ENCODE measurements at places on chromosomes 2 and 18.

- DNase-seq = no peak
Observed at GRCh38 chr2:117330641-117331040, 483.9 kb upstream of the DDX18 start.

- no peak for DNase-seq
Observed at GRCh38 chr2:112947374-112947773, 30.4 kb upstream of the IL36G start.

- no peak for DNase-seq
Observed at GRCh38 chr2:74648009-74648443, at the start of gene M1AP. Gene M1AP (minus strand): TSS chr2:74648330. CDS start chr2:74640275, 8,055 bp downstream.

- no peak for DNase-seq
Observed at GRCh38 chr2:71326968-71327367, 4.6 kb upstream of the ZNF638 start.

DNA sequence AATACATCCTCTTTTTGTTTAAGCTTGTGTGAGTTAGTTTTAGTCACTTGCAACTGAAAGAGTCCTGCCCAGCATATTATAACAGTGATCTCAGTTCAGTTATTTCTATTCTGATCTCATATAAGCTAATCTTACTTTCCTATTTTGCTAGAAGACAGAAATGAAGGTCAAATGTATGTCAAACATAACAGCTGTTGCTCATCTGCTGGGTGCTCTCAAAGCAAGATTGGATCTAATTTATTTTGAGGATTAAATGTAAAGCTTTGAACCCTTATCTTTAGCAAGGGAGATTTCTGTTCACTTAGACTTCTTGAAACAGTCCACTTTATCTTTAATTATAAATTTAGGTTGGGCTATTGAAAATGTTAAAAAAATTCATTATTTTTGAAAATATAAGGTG, 31.2 kb downstream of the CRYGD start:
- DNase-seq = no peak

- DNase-seq = no peak
Observed at GRCh38 chr2:159497256-159497655, 119.1 kb downstream of the BAZ2B start.

- DNase-seq = no peak
Observed at GRCh38 chr2:52428224-52428623, 1339.4 kb upstream of the CHAC2 start.

DNA sequence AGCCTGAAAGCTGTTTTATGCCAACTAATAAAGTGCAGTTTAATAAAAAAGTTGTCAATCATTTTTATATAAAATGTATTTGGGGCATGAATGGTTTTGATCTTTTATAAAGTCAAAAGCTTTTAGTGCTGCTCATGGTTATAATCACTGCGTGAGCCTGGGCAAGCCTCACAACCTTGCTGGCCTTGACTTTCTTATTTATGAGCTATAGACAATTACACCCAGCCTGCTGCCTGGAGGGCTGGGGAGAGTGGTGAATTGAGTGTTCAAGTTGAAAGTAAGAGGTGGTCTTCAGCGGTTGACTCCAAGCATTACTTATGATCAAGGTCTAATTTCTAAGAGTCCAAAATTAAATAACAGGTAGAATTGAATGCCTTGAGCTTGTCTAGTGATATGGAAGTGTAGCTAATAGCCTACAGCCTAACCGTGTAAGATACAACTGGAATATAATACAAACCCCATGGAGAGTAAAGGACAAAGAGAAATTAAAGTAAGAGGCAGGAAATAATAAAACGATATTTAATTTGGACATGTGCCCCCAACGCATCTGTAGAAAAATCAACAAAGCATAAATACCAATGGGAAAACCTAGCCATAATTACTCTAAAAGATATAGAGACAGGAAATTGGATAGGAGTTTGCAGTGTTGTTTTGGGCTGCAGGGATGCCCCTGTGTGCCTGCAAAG, 106.0 kb upstream of the CYP1B1 start:
- no peak for DNase-seq

GRCh38 chr2:46937471-46937901, 21.9 kb upstream of the MCFD2 start:
- DNase-seq = no peak

DNA sequence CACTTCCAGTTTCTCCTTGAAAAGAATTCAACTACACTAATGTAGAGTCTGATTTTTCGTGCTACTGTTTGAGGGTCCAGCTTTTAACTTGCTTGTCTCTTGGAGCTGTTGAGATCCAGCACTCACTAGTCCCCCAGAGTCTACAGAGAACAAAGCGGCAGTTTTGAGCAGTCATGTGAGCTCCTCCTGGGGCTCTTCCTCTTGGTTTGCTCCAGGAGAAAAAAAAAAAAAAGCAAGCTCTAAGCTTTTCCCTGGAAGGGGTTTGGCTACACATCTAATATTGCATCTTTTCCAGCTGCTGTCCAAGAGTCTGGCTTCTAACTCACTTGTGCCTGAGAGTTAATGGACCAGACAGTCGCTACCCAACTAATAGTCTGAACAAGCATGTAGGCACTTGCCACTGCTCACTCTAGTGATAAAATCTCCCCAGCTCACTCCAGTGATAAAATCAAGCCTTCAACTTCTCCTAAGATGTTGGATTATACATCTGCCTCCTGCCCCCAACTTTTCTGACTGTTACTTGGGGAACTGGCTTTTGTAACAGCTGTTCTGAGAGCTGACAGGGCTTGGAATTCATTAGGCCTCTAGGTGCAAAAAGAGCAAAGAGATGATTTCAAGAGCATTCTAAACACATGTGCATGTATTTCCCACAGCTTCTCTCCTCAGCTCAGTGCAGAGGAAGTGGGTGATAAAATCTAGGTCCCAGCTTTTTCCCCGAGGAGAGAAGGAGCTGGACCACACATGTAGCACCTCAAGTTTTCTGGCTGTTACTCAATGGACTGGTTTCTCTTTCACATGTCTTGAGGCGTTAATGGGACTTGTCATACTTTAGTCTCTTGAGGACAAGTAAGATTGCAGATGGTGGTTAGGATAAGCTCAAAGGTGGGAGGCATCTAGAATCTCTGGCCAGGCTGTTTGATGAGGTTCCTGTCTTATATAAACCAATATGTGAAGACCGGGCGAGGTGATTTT, 750.5 kb downstream of the LRP1B start:
- DNase-seq = no peak

GRCh38 chr2:142786918-142787702, 90.4 kb upstream of the KYNU start:
- DNase-seq = no peak

- no peak for DNase-seq
Observed at GRCh38 chr2:229728370-229728769, 14.0 kb upstream of the DNER start.

- no peak for DNase-seq
Observed at GRCh38 chr2:217739741-217740140, 263.1 kb downstream of the TNS1 start.

- DNase-seq = no peak
Observed at GRCh38 chr2:234595829-234596228, 98.9 kb upstream of the ARL4C start.

DNA sequence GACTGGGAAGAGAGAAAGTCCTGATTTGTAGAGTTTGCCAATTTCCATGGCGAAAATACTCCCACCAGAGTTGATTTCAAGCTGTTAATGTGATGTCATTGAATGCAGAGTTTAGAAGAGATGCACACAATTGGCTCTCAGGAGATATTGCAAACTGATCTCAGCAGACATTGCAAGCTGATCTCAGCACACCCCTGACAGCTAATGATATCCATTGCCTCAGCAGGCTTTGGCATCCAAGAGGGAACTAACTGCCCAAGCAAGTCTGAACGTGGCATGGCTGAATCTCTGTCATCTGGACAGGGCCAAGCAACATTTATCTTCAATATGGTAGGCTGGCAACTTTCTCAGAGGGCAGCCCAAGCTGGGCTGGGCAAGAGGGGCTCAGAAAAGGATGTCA, 78.4 kb upstream of the CYP1B1 start:
- DNase-seq = no peak

DNA sequence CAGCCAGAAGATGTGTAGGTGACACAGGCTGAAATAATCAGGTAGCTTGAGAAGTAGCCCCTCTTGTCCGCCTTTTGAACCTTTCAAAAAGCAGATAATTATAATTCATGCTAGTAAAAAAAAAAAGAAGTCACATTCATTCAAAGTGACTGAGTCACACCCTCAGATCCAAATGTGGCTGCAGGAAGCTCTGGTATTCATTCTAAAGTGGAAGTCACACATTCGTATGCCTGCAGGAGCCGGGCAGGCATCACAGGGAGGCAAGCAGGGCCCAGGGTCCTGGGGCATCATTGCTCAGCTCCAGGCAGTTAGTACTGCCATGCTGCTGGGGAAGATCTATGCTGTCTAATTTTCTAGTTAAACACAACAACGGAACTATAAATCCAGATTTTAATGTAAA, 21.7 kb upstream of the RAB11FIP5 start:
- no peak for DNase-seq

DNA sequence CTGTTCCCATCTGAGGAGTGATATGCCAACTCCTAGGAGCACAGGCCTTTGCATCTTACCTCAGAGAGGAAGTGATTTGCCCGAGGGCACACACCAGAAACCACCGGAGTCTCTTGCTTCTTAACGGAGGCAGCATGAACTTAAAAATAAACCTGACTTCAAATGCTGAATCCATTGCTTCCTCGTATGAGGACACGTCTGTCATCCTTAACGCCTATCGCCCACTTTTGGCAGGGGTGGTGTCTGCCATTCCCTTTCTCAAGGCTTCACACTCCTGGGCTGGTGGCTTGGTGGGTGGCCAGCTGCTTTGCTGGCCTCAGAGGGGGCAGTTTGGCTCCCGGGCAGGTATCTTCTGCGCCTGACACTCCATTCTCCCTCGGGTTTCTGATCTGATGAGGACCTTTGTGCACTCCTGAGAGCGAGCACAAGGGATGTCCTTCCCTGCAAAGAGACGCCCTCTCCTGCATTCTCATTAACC, 1.1 kb upstream of the PREB start:
- DNase-seq = peak; percentile 34

DNA sequence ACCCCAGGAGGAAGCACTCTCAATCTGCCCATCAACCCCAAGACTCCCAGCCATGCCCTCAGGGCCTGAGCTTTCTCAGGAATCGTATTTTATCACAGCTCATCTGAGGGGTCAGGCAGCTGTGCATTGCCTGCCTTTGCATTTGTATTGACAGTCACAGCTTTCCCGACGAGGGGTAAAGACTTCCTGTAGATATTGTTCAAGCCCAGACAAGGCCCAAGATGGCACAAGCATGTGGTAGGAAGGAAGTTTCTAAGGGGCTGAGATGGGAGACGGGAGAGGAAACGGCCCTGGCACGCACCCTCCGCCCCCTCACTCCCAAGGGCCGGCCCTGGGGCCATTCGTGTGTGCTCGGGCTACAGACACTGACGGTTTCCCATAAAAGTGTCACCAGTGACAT, 34.2 kb upstream of the PRLH start:
- no peak for DNase-seq

DNA sequence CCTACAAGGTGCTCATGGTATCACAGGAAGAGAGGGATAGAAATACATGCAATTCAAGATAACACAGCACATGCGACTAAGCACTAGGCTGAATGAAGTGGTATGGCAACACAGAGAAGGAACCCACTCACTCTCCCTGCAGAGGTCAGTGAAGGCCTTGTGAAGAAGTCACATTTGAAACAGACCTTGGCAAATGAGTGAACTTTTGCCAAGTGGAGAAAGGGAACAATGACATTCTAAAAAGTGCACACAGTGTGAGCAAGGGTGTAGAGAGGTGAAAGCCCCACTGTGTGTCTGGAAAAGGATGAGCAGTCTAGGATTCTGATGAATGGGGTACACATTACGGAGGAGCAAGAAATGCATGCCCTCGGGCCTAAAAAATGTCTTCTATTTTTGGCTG, 23.3 kb downstream of the KLF7 start:
- DNase-seq = no peak

DNA sequence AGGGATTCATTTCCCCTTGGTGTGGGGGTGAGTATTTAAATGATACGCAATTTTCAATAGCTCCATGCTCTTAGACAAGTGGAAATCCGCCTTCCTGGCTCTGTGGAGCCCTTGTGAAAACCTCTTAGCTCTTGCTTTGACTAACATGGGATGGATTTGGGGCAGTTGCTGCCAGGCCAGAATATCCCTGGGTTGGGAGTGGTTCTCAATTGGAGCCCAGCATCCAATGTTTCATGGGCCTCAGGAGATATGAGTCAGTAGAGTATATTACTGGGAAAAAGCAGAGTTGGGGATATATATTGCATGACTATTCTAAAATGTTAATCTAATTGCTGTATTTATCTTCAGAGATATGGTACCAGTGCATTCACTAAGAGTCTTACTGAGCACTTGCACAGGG, 104.4 kb upstream of the IL1R2 start:
- no peak for DNase-seq

DNA sequence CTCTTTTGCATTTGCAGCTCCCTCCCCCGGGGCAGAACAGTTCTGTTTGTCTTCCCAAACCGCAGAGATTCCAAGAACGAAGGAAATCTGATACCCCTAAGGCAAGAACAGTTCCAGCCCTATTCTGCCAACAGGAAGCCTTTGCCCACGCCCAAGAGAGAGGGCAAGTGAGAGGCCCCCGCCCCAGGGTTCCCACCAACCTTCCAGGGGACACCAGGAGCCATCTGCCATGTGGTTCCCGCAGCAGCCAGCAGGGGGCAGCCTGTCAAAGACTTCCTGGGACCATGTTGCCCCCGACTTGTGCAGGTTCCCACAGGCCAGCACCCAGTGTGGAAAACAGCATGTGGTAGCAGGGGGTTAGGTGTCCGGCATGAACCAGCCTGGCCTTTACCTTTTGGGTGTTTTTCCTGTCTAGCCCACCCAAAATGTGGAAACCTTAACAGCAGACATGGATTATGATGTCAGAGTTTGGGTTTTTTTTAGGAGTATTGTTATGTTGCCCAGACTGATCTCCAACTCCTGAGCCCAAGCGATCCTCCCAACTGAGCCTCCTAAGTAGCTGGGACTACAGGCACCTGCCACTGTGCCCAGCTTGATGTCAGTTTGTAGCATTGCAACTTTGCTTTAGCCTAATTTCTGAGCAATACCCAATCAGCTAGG, 21.7 kb upstream of the EFHD1 start:
- peak; percentile 45 for DNase-seq

- DNase-seq = no peak
Observed at GRCh38 chr18:79396431-79397246, 909 bp downstream of the NFATC1 start.

GRCh38 chr2:50658883-50659282, 373.0 kb downstream of the NRXN1 start:
- DNase-seq = no peak
